ENCODE measurements at places on chromosomes 5 and 9.

DNA sequence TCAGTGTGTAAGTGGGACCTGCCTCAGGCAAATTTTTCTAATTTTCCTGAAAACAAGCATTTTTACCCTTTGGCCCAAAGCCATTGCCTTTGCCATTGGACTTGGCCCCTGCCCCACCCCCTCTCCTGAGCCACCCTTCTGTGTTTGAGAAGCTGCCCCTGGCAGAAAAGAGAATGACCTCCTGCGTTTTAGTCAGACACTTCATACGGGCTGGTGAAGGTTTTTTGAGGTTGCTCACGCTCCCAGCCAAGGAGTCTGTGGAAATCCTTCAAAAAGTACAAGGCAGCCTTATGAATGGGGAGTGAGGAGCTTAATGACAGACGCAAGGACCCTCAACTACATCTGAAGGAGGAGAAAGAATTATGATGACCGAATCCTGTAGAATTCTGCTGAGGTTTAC lies 308.9 kb downstream of the SLIT3 start:
- DNase-seq = no peak

DNA sequence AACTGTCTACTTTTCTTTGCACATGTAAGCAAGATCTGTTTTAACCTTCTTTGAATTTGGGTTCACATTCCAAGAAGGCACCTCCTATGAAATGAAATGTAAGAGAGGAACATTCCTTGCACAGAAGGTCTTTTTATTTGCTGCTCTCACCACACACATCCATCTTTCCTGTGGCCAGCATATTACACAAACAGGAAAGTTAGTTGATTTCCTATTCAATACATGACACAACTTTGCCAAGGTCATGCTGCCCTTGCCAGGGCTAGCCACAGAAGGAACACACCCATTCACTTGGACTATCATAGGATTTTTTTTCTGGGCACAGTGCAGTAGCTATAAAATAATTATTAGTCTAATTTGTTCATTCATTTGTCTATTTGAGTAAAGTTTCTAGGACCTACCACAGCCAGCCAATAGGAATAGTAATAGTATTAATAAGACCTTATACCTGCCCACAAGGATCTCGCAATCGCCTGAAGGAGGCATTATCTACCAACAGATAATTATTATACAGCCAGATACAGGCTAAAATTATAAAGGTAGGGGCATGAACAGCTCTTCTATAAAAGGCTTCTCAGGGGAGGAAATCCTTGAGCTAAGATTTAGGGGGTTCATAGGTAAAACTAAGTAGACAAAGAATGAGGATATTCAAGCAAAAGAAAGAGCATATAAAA lies 78.1 kb upstream of the NREP start:
- DNase-seq = no peak

DNA sequence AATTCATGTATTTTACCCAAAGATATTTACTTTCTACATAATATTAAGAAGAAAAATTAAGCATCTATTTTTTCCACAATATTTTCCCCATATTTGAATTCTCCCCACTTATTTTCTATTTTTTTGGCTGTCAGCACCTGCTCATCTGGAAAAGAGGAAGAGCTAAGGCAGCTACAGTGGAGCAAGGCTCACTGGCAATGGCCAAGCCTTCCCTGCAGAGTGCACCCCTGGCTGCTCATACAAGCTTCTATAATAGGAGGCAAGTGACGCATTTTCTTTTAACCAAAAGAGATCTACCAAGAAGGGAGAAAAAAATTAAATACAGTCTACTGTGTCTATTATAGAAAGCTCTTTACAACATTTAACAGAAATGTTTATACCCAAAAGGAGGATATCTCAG lies 72.5 kb downstream of the AUH start:
- DNase-seq = no peak

DNA sequence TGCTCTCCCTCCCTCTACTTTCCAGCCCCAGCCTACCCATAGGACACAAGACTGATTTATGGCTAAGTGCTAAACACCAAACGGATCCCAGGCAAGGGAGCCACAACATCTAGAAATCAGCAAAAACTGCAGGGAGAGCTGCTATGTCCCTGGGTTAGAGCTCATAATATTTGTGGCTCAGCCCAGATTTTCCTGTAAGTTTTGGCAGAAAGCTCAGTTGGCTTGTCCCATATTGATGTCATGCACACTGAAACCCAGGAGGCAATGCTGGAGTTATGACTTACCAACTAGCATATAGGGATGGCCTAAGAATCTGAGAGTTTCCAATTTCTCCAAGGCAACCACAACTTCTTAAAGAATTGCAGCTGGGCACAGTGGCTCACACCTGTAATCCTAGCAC lies 44.7 kb upstream of the MYOT start:
- no peak for DNase-seq

- DNase-seq = no peak
Measured at GRCh38 chr5:80318212-80318611, 1.6 kb upstream of the SPZ1 start.

DNA sequence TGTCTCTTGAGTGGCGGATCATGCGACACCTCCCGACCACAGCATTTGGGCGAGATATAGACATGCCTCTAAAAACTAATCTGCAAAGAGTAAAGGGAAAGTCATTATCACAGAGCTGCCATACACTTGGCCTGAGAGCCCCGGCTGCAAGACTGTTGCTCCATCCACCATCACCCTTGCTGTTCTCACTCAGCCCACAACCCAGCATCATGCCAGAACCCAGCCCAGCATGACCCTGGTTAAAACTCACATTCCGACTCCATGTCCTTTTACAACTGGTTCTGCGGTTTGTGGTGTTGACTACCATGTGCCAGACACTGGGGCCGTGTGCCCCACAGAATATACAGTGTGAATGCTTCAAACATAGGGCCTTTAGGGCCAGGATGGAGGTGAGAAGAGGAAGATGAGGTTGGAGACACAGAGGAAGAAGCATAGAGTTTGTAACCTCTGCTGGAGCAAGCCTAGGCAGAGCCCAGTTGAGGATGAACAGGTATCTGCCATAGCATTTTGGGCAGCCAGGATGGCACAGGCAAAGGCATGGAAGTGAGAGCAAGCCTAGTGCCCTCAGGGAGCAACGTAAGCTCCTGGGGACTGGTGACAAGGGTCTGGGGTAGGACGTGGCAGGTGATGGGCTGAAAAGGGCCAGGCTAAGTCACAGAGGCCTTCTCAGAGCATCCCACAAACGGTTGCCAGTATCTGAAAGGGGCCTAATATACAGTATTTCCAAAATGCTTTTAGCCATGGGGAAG lies 37.5 kb upstream of the SMU1 start:
- DNase-seq = no peak

DNA sequence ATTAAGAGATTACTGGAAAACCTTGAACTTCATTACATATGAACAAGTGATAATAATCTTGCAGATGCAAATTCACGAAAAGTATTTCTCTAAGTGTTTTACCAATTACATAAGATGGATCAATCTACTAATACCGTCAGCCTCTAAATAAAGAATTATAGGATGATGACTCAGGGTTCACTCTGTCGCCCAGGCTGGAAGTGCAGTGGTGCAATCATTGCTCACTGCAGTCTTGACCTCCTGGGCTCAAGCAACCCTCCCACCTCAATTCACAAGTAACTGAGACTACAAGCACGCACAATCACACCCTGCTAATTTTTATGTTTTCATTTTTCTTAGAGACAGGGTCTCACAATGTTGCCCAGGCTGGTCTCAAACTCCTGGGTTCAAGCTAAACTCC lies 56.1 kb downstream of the CHD1 start:
- no peak for DNase-seq

DNA sequence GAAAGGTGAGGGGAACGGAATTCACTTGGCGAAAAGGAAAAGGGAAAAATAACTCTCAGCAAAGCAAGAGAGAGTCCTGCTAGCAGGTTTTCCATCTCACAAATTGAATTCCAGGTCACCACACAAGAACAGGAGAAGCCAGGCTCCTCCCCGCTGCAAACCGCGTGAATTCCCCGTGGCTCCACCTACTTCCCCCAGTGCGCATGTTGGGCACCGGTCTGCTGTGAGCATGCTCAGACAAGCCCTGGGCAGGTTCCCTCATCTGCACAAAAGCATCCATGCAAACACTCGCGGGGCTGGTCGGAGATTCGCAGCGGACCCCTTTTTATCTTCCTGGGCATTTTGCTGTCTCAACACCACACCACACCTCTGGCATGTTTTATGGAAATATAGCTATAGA lies 58.5 kb upstream of the S1PR3 start:
- DNase-seq = no peak

- no peak for DNase-seq
Measured at GRCh38 chr9:100211476-100211875, 112.4 kb downstream of the INVS start.

Measured in activated gamma-delta T cell (primary cell).